MM.1S (cell line): ENCODE measurements at places on chromosomes 4 and X.

DNA sequence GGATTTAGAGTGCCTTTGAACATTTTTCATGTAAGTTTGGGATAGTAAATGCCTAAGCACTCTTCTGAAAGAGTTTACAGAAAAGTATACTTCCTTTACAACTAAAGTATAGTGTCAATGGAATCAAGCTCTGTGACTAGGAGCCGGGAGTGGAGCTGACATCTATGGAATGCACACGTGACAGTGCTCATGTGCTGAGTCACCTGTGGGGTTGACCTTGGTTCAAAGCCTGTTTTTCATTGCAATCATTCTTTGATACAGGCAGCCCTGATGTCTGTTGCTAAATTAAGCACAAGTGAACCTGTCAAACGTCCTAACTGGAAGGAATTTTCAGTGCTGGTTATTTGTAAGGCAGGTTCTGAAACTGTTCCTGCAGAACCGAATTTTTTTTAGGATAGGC, 82.5 kb downstream of the GPAT3 start:
- DNase-seq, result no peak

- no peak for DNase-seq
These were observed 321.3 kb downstream of the RAB28 start for GRCh38 chr4:13162886-13163285.

GRCh38 chrX:13994536-13995080, 35.1 kb downstream of the GEMIN8 start:
- DNase-seq, result no peak

DNA sequence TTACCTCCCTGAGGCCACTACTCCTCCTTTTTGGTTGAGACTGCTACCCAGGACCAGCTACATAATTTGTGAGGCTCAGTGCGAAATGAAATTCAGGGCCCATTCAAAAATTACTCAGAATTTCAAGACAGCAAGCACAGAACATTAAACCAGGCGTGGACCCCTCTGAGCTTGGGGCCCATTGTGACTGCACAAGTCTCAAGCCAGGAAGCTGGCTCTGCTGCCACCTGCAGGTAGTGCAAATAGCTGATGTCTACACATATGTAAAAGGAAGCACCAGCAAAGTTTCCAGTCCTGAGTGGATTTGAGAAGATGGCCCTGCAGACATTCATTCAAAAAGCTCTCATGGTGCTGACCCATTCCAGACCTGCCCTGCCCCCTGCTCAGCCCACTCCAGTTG, 213.4 kb upstream of the LNX1 start:
- peak; percentile 48 for DNase-seq

DNA sequence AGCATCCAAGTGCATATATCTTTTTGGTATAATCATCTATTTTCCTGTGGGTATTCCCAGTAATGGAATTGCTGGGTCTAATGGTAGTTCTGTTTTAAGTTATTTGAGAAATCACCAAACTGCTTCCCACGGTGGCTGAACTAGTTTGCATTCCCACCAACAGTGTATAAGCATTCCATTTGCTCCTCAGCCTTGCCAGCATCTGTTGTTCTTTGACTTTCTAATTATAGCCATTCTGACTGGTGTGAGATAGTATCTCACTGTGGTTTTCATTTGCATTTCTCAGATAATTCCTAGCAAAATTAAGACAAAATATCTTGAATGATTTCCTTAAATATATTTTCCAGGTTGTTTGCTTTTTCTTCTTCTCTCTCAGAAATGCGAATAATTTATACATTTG, 341.1 kb downstream of the GBA3 start:
- DNase-seq, result no peak

- no peak for DNase-seq
These were observed 143.0 kb upstream of the GNPDA2 start for GRCh38 chr4:44869222-44869882.

GRCh38 chrX:17470136-17470535, 95.1 kb downstream of the NHS start:
- no peak for DNase-seq

- DNase-seq, result peak; percentile 28
These were observed 93.2 kb upstream of the ATP8A1 start for GRCh38 chr4:42750091-42750490.

DNA sequence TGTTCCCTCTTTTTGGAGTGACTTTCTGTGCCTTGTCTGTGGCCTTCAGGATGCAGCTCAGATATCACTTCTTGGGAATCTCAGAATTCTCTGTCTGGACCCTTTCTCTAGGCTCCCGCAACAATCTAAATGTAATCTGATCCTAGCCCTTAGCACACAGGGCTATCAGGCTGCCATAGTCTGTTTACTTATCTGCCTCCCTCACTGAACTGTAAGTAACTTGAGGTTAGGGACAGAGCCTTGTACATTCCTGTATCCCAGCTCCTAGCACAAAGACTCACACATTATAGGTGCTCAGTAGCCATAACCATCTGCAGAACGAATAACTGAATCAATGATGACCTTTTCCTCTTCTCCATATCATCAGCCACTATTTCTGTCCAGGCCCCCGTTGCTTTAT, 69.5 kb downstream of the RTL9 start:
- DNase-seq, result no peak

GRCh38 chrX:112734290-112734689, 54.6 kb upstream of the LHFPL1 start:
- DNase-seq, result no peak

GRCh38 chr4:37767546-37767945, 58.9 kb upstream of the PGM2 start:
- no peak for DNase-seq

DNA sequence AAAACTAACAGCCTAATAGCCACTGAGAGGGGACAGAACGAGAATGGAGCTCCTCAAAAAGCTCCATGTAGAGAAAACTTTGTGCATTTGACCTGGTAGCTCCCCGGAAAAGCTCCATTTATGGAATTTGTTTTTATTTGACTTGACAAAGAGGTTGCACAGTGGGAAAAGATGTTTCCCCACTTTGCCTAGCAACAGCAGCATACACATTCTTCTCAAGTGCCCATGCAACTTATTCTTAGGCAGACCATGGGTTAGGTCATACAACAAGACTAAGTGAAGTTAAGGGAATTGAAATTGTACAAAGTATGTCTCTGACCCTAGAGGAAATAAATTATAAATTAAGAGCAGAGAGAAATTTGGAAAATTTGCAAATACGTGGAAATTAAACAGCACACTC, 949.6 kb upstream of the PRKX start:
- DNase-seq, result no peak

GRCh38 chr4:156186111-156186510, 232.4 kb upstream of the CTSO start:
- no peak for DNase-seq

GRCh38 chr4:46886711-46887110, 22.3 kb downstream of the COX7B2 start:
- peak; percentile 49 for DNase-seq

GRCh38 chr4:8321220-8321619, 51.7 kb downstream of the HTRA3 start:
- no peak for DNase-seq

DNA sequence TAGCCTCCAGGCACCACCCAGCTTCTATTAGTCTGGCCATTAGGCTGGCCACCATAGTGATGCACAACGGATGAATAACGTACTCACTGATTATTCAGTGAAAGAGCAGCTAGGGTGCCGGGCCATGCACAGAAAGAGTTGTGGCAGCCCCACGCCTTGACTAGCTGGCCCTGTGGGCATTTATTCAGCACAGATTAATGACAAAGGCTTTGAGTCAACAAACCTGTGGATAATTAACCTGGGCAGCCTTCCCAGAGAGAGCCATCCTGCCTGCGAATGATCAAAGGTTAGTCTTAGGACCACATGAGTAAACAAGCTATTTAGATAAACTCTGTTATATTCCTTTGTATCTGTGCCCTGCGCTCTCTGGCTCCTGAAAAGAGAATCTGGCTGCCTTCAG, 37.2 kb downstream of the MAP9 start:
- DNase-seq, result no peak

DNA sequence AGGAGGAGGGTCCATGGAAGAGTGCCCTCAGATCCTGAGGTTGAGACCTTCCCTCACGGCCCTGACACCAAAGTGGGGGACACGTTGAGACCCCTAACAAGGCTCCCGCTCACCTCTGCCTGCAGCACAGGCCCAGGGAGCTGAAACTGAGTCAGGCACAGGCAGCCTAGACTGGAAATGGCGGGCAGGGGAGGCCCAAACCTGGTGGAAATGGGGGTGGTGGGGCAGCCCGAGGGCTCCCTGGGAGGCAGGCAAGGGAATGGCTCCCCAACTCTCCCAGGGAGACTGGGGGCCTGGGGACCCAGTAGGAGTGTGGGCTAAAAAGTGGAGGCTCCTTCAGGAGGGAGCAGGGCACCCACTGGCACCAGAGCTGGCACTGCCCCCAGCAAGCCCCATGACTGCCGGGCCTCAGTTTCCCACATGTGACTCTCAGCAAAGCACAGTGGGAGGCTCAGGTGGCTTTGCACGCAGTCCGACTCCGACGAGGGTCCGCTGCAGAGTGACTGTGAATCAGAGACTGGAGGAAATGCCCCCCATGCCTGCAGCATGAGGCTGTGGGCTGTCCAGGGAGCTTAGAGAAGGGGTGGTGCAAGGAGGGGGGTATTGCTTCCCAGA, 5.9 kb downstream of the NKX1-1 start:
- DNase-seq, result no peak

DNA sequence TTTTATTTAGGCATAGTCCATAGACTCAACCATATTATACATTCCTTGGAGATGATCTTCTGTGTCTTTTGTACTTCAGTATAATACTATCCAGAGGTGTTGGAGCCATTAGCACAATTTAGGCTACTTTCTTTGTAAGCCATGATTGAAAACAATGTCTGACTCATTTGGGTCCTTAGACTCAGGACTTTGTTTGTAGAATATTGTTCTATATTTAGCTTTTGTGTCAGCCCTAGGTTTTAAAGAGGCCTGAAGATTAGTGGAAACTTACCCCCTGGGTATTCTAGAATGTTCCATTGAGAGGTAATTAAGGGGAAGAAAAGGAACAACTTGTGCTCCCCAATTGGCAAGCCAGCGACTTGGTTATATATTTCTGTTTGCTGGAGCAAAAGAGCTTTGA, 145.2 kb upstream of the SCML1 start:
- no peak for DNase-seq

DNA sequence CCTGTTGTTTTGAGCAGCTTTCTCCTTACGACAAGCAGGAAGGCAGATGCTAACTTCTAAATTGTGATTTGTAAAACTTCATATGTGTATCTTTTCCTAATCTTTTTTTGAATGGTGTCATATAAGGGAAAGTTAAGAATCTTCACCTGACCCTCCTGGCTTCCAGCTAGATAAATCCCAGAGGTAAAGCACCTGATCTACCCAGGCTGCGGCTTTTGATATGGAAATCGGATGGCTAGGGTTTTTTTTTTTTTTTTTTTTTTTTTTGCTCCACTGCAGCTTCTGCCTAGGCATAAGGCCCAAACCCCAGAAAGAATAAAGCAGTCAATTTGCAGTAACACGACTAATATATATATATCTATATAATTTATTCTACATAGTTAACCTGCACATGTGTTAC, 10.0 kb downstream of the MAB21L2 start:
- no peak for DNase-seq

GRCh38 chrX:10028283-10029104, 61.3 kb downstream of the CLDN34 start:
- DNase-seq, result peak; percentile 13

DNA sequence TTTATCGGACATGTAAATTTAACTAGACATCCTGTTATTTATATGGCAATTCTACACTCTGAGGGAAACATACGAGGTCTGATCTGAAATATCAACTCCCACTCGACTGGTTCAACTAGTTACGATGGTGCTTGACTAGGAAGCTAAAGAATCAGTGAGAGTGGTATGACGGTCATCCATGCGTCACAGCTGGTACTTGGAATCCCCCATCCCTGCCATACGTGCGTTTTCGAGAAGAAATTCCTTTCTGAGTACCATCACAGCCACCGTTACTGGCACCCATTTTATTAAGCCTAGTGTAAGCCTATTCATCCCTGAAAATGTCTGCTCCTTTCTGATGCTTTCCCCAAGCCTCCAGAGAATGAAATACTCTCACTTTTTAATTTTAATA, 695 bp upstream of the PIGA start:
- peak; percentile 6 for DNase-seq

- no peak for DNase-seq
These were observed 1034.2 kb upstream of the PCDH10 start for GRCh38 chr4:132114885-132115284.

DNA sequence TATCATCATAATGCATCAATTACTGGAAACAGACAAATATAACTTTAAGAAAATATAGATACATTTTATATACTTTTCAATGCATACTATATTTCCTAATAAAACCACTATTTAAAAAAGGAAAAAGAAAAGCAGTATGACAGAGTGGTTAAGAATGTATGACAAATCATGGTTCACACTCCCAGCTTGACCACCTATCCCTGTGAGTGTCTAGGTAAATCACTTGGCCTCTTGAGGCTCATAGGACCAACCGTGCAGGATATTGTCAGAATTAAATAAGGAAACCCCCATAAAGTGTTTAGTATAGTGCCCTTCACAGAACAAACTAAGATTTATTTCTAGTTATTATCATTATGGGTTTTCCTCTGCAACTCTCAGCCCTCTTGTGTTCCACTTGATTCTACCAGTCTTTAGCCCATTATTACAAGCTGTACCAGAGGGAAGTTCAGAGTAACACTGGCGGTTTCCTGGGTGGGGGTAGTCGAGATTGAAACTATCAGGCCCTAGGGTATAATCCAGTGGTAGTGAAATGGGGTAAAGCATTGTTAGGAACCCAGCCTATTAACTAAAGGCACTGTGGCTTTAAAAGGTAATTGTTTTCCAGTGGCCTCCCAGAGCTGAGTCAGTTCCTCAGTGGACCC, 55.5 kb upstream of the PAK3 start:
- no peak for DNase-seq

DNA sequence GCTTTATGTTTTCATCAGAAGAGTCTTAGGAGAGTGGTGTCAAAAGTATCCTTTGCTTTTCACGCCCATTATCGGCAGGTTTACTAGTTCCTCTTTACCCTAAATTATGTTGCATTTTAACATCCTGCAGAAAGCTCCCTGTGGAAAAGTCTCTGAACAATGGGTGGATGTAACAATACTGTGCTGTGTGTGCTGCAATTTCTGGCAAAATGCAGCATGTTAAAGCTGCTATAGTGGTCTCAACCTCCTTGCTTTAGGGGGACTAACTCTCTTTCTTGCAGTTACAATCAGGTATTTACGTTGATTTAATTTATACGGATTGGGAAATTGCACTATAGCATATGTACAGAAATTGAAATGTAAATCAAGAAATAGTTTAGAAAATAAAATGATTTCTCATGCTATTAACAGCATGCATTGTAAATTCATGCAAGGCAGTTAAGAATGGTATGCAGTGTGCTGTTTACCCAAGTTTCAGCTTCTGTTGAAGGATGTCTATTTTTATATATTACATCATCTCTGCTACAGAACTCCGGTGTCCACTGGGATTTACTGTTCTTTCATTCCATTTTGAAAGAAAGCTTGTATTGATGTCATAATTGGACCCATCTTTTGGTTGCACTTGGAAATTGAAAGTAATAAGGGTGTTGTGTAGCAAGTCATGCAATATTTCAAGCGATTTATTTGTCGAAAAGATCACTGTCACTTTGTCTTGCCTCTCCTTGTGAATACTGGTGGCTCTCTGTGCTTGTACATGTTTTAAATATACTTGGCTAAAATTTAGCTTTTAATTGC, 145.7 kb downstream of the RAPGEF2 start:
- no peak for DNase-seq

GRCh38 chr4:87251106-87251505, 30.7 kb upstream of the KLHL8 start:
- no peak for DNase-seq
